T-helper 17 cell (primary cell): ENCODE measurements at places on chromosomes 1 and 21. TPM values are rescaled to one million over a fixed set of nuclear protein-coding genes. Genes with fewer than 3 reads are reported as not detected.

DNA sequence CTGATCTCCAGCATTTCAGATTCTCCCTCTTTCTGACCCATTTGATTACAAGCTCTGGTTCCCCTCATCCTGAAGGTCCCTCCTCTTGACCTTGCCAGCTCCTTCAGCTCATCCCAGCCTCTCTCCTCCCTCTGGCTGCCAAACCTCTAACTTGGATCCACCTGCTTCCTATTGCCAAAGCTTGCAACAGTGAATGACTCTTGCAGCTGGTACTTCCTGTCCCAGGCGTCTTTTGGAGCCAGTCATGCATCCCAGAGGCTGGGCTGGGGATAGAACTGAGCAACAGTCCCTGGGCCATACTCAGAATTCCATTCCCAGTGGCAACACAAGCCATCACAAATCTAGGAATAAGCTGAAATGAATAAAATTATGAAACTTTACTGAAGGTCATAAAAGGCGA, 27.7 kb upstream of the SPOCD1 start:
- DNase-seq: no peak
- H3K4me3 ChIP-seq: no peak overlapping the region
- H3K27ac ChIP-seq: no peak overlapping the region
- peaks cover 2% of the 10 kb centered on the region for H3K36me3 ChIP-seq

The NTNG1 gene
- total RNA-seq: not detected

DNA sequence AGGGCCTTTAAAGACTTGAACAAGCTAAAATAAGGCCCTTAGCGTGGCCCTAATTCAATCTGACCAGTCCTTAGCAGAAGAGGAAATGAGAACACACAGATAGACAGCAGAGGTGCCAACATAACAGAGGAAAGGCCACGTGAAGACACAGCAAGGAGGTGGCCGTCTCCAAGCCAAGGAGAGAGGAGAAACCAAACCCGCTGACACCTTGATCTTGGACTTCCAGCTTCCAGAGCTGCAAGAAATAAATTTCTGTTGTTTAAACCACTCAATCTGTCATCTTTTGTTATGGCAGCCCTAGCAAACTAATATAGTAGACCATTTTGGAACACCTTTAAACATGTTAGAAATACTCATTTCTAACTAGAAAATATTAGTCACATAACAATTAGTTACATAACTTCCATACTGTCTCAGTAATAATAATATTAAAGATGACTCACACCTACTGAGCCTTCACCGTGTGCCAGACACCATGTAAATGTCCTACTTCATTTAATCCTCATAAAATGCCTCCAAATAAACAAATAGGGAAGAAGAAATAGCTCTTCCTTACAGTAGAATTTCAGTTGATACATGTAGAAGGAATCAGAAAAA, 47.9 kb downstream of the S1PR1 start:
- H3K4me1 ChIP-seq: peaks cover 72% of the 10 kb centered on the region
- peak overlapping the region; percentile 75 for H3K4me3 ChIP-seq
- H3K27ac ChIP-seq: peak overlapping the region; percentile 98
- no peaks in the 10 kb centered on the region for H3K27me3 ChIP-seq
- H3K36me3 ChIP-seq: no peaks in the 10 kb centered on the region

DNA sequence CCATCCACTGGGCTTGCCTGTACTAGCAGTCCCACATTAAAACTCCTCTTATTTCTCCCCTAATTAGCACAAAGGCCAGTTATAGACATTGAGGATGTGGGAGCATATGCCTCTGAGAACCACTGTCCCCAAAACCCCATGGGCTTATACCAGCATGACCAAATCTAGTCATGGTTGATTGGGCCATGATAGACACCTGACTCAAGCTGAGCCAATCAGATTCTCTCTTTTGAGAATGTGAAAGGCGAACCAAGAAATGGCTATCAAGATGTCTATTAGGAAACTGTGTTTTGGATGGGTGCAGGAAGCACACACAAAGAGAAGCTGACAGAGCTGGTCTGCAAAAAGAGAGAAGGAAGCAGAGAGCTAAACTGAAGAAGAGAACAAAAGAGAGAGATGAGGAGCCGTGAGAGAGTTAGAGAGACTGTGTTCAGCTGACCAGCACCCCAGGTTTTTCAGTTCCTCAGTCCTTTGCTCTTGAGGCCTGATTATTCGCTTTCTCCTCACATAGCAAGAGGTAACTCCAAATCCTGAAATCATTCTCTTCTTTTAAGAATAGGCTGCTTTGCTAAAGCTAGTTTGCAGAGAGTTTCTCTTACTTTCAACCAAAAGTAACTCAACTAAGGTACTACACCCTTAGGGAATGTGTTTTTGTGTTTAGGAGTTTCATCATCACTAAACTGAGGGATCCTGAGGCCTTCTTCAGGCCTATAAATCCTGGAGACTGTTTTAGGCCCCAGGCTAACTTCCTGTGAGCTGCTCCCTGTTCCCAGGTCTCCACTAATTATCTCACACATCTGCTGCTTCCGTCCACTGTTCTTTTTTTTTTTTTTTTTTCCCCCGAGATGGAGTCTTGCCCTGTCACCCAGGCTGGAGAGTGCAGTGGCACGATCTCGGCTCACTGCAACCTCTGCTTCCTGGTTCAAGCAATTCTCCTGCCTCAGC, 7.9 kb upstream of the TIPRL start:
- no peak for DNase-seq
- peaks cover 39% of the 10 kb centered on the region for H3K27me3 ChIP-seq
- no peaks in the 10 kb centered on the region for H3K4me1 ChIP-seq
- H3K4me3 ChIP-seq: no peak overlapping the region
- H3K27ac ChIP-seq: no peak overlapping the region
- peaks cover 3% of the 10 kb centered on the region for H3K36me3 ChIP-seq

The AVPR1B gene
- not detected for total RNA-seq

GRCh38 chr1:176022574-176022973, 184.5 kb downstream of the COP1 start:
- no peaks in the 10 kb centered on the region for H3K27me3 ChIP-seq
- no peak overlapping the region for H3K4me3 ChIP-seq
- H3K36me3 ChIP-seq: no peaks in the 10 kb centered on the region
- no peak for DNase-seq
- H3K27ac ChIP-seq: no peak overlapping the region

DNA sequence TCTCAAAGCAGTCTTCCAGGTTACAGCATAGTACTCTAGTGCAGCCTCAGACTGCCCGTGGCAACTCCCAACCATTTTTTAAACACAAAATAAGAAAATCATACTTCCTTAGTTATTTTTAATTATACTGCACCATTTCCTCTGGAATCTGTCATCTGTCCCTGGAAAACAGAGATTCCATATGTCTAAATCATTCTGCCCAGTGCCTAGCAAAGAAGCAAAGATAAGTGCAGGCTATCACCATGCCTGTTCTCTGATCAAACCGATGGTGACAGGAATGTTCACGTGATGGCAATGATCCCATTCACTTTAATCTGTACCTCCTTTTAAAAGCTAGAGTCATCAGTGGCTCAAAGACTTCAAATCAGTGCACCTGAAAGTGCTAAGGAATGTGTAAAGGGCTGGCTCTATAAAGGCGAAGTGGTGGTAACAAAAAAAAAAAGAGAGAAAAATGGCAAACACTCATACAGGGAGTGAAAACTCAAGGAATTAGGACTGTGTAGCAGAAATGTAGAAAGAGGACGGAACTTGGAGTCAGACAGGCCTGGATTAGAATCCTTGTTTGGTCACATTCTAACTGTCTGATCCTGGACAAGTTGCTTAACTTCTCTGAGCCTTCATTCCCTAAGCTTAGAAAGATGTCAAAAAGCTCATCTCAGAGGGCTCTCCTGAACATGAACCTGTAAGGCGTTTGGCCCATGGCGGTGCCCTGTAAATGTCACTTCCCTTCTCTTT, 9.9 kb upstream of the CCN1 start:
- H3K27ac ChIP-seq: no peak overlapping the region
- H3K27me3 ChIP-seq: peaks cover 71% of the 10 kb centered on the region
- H3K4me1 ChIP-seq: peaks cover 3% of the 10 kb centered on the region

DNA sequence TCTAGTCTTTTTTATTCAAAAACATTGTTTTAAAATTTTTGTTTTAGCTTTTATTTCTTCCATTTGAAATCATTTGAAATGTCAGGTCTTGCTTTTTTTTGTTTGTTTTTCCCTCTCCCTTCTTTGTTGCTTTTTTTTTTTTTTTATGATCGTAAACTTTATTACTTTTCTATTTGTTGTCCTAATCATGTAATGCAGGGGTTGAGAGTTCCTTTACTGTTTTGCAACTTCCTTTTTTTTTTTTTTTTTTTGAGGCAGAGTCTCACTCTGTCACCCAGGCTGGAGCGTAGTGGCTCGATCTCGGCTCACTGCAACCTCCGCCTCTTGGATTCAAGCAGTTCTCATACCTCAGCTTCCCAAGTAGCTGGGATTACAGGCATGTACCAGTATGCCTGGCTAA, 24.8 kb downstream of the IVNS1ABP start:
- peaks cover 14% of the 10 kb centered on the region for H3K4me1 ChIP-seq
- no peak overlapping the region for H3K4me3 ChIP-seq
- H3K27me3 ChIP-seq: no peaks in the 10 kb centered on the region
- DNase-seq: no peak
- H3K36me3 ChIP-seq: no peaks in the 10 kb centered on the region
- peak overlapping the region; percentile 93 for H3K27ac ChIP-seq

- no peaks in the 10 kb centered on the region for H3K4me1 ChIP-seq
- H3K27ac ChIP-seq: no peak overlapping the region
- H3K4me3 ChIP-seq: no peak overlapping the region
- H3K27me3 ChIP-seq: peaks cover 18% of the 10 kb centered on the region
- H3K36me3 ChIP-seq: peaks cover 6% of the 10 kb centered on the region
Measured at GRCh38 chr1:221478050-221478949, 263.6 kb downstream of the DUSP10 start.

- no peaks in the 10 kb centered on the region for H3K27me3 ChIP-seq
- H3K27ac ChIP-seq: no peak overlapping the region
- H3K4me1 ChIP-seq: peaks cover 19% of the 10 kb centered on the region
Measured at GRCh38 chr1:231861541-231862481, 235.2 kb downstream of the DISC1 start.

GRCh38 chr21:44089001-44089911, 17.9 kb upstream of the PWP2 start:
- peak overlapping the region; percentile 98 for H3K27ac ChIP-seq
- H3K36me3 ChIP-seq: peaks cover 10% of the 10 kb centered on the region
- no peak for DNase-seq
- no peaks in the 10 kb centered on the region for H3K27me3 ChIP-seq

GRCh38 chr1:77230051-77230450, 10.8 kb upstream of the PIGK start:
- H3K4me3 ChIP-seq: no peak overlapping the region
- no peak overlapping the region for H3K27ac ChIP-seq
- no peaks in the 10 kb centered on the region for H3K4me1 ChIP-seq
- no peaks in the 10 kb centered on the region for H3K27me3 ChIP-seq
- no peaks in the 10 kb centered on the region for H3K36me3 ChIP-seq

- no peak for DNase-seq
- no peaks in the 10 kb centered on the region for H3K4me1 ChIP-seq
- H3K36me3 ChIP-seq: peaks cover 5% of the 10 kb centered on the region
Measured at GRCh38 chr1:109977225-109977624, 7.3 kb upstream of the AHCYL1 start.

- H3K4me3 ChIP-seq: peak overlapping the region; percentile 88
- H3K27ac ChIP-seq: no peak overlapping the region
- peaks cover 2% of the 10 kb centered on the region for H3K4me1 ChIP-seq
- H3K27me3 ChIP-seq: peaks cover 49% of the 10 kb centered on the region
Measured at GRCh38 chr1:56578138-56578962, 1.0 kb downstream of the PLPP3 start.

The CLCNKA gene
- total RNA-seq: not detected

GRCh38 chr1:205920861-205921569, 22.2 kb downstream of the SLC26A9 start:
- DNase-seq: no peak
- no peaks in the 10 kb centered on the region for H3K4me1 ChIP-seq
- peaks cover 22% of the 10 kb centered on the region for H3K27me3 ChIP-seq
- H3K4me3 ChIP-seq: no peak overlapping the region

The UMODL1 gene
- total RNA-seq: 0.99 TPM

DNA sequence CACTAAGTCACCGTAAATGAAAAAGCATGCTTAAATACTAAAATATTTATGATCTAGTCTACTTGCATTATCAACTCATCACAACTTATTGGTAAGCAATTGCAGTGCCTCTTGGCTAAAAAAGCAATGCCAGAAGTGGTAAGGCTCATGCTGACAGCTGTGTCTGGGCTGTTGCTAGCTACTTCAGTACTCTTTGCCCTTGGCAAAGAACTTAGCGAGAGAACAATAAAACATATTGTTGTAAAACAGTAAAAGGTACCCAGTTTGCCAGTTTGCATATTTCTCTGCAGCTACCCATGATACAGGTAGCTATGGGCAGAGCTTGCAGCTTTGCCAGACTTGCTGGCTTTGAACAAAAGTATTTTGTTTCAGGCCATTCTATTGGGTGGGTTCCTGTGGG, 73.1 kb downstream of the ATP6V1G3 start:
- H3K4me1 ChIP-seq: peaks cover 2% of the 10 kb centered on the region
- H3K4me3 ChIP-seq: no peak overlapping the region
- DNase-seq: no peak
- peaks cover 4% of the 10 kb centered on the region for H3K27me3 ChIP-seq
- H3K36me3 ChIP-seq: no peaks in the 10 kb centered on the region

DNA sequence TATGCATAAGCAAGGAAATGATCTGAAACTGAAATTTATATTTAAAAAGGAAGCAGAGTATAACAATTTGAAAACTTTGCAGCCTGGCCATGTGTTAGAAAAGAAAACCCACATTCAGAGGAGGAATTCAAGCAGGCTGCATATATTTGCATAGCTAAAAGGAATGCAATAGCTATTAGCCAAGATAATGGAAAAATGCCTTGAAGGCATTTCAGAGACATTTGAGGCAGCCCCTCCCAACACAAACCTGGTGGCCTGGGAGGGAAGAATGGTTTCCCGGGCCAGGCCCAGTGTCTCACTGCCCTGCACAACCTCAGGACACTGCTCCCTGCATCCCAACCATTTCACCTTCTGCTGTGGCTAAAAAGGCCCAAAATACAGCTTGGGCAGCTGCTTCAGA, 136.8 kb downstream of the TYW3 start:
- no peaks in the 10 kb centered on the region for H3K36me3 ChIP-seq
- no peak for DNase-seq
- no peak overlapping the region for H3K27ac ChIP-seq
- H3K27me3 ChIP-seq: no peaks in the 10 kb centered on the region

DNA sequence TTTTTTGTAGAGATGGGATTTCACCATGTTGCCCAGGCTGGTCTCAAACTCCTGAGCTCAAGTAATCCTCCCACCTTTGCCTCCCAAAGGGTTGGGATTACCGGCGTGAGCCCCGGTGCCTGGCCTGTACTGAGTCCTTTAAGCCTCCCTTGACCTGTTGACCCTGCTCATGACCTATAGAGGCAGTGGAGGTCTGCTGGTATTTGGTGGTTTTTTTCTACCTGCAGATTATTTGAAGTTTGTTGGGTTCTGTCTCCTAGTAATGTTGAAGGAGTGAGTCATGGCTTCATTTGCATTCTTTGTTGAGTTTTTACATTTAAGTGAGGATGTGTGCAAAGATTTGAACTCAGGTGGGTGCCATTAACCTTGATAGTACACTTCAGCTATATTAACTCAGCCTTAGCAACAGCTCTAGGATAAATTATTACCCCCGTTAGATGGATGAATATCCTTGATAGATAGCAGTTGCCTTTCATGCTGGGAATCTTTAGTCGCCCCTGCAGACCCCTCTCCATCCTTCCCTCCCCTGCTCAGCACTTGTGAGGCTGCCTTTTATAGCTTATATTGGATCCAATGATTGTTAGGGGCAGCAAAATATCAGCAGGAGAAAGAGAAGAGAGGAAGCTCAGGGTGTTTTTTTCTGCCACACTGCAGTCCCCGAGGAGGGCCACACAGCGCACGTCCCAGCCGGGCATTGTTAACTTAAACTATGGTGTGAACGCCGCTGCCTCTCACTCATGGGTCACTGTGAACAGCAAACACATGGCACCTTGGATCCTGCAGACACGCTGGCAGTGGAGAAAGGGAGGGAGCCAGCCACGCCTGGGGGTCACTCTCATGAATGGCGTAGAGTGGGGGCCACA, 14.9 kb upstream of the NPPB start:
- peaks cover 52% of the 10 kb centered on the region for H3K27me3 ChIP-seq
- H3K4me3 ChIP-seq: no peak overlapping the region
- no peak overlapping the region for H3K27ac ChIP-seq
- DNase-seq: no peak
